Stimulated activated CD4-positive, alpha-beta T cell treated with anti-CD3 and anti-CD28 coated beads, Interleukin-12 subunit alpha, Interleukin-12 subunit beta, amount 100 ng/mL, for 24 hours (primary cell): ENCODE measurements at places on chromosomes 5 and 9.
A peak's percentile ranks its signal among the peaks of the same experiment; 100 is the strongest.

- DNase-seq: no peak
Measured at GRCh38 chr5:74576941-74577456, 63.5 kb downstream of the ENC1 start.

DNA sequence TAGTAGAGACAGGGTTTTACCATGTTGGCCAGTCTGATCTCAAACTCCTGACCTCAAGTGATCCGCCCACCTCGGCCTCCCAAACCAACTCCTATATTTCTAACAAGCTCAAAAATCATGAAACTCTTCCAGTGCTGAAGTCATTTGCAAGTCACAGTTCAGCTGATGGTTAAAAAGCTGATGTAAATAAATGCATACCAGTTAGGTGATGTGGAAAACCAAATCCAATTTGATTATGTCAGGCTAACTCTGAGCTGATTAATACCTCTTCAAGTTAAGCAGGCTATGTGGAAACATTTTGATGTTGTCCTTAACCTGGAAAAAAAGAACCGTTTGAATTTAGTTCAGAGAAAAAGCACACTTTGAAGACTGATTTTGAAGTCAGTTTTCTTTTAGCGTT, 51.0 kb downstream of the TMEM252 start:
- no peak for DNase-seq

DNA sequence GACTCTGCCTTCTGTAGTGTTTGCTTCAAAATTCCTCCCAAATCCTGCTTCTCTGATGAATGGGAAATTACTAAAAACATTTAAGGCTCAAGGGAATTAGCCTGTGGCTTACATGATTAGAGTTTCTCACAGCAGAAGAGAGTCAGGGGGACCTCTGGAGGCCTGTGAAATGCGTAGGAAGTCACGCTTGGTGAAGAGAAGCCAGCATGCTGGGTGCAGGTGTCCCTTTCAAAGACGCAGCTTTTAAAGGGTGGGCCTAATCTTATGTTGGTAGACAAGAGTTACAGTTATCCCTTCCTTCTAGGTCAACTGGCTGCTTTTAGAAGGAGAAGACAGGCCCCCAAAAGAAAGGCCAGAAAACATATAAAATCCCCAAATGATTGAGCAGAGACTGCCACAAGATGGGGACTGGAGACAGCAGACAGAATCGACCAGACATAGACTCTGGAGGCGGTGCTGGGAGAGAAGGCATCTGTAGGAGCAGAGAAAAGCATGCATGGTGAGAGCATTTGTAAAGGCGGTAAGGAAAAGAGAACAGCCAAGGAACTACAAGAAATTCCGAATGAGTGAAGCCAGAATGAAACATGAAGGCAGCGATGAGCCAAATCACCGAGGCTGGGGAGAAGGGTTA, 42.3 kb downstream of the B4GALT1 start:
- DNase-seq: no peak

GRCh38 chr5:156421798-156422197, 94.8 kb downstream of the SGCD start:
- DNase-seq: no peak

DNA sequence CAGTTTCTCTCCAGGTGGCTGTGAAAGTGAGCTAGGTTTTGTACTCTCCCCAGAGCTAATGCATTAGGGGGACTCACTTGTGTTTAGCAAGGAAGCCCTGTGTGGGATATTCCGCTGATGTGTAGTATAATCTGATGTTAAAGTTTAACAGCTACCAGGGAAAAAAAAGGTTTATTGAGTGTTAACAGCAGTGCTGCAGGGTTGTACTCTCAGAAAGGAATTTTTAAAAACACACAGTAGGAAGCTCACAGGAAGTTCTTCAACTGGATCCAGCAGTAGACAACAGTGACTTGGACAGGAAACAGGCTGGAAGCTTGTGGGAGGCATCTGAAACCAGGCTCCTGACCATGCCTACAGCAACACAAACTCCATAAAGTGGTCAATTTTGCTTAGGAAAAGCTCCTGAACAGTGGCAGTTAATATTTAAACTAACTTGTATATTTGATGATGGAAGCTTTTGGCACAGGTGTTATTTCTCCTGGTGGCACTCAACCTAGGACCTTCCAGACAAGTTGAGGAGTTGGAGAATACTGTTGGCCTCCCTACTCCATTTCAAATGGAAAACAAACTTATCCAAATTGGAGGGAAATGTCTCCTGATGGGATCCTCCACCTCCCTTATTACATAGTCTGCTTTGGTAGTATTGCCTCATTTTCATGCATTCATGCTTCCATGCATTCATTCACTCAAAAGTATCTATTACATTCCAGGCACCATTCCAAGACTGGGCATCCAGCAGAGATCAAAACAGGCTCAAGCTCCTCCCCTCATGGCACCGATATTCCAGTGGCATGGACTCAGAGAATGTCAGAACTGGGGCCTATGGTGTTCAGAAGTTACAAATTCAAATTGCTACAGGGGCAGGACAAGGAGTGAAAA, 54.7 kb downstream of the FOXD1 start:
- no peak for DNase-seq

GRCh38 chr9:137082925-137083290, 3.9 kb upstream of the MAN1B1 start:
- DNase-seq: no peak

GRCh38 chr5:141121563-141121962, at the start of gene PCDHB4:
Gene PCDHB4 (plus strand): TSS chr5:141121818. CDS start chr5:141121999, 181 bp downstream.
- no peak for DNase-seq

GRCh38 chr9:135343837-135344522, 135.6 kb upstream of the PPP1R26 start:
- peak; percentile 17 for DNase-seq

DNA sequence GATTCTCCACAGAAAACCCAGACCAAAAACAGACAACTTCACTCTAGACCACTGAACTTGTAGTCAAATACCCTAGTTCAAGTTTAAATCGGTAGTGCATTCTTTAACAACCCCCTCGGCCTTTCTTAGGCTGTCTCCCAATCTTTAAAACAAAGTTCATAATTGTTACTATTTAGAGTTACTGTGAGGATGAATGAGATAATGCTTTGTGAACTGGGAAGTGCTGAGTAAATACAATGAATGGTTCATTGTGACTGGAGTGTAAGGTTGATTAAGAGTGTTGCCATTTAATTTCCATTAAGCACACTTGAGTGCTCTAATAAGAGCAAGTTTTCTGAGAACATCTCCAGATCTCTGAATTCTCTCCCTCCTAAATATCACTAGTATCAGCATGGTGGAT, 228.8 kb upstream of the PIK3R1 start:
- no peak for DNase-seq

DNA sequence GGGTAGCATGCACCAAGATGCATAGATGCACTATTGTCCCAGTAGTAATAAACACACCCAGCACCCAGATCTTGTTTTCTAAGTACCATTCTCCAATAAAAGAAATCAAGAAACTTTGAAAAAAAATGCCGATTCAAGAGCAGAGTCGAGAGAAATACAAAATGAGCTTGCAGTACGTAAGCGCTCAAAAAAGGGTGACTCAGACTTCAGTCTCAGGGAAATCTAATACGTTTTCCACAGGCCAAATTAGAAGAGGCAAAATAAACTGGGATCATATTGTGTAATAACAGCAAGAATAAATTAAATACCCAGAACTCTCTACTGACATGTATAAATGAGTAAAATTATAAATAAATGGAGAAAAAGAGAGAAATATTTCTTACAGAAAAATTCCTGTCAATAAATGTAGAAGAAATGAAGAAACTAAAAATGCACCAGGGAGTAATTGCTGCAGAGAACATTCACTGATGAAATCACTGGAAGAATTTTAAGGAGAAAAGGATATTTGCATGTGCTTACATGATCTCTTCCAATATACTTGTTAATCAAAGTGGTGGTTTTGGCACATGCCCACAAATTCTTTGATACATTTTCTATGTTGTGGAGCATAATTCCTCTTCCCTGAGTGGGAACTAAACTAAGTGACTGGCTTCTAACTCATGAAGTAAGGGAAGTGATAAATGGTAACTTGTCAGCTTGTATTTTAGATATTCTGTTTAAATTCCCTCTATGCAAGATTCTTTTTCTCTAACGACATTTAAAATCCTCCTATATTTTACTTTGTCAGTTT, 567.6 kb upstream of the ADAMTS16 start:
- no peak for DNase-seq

- no peak for DNase-seq
Measured at GRCh38 chr9:6184749-6185645, 30.6 kb upstream of the IL33 start.

DNA sequence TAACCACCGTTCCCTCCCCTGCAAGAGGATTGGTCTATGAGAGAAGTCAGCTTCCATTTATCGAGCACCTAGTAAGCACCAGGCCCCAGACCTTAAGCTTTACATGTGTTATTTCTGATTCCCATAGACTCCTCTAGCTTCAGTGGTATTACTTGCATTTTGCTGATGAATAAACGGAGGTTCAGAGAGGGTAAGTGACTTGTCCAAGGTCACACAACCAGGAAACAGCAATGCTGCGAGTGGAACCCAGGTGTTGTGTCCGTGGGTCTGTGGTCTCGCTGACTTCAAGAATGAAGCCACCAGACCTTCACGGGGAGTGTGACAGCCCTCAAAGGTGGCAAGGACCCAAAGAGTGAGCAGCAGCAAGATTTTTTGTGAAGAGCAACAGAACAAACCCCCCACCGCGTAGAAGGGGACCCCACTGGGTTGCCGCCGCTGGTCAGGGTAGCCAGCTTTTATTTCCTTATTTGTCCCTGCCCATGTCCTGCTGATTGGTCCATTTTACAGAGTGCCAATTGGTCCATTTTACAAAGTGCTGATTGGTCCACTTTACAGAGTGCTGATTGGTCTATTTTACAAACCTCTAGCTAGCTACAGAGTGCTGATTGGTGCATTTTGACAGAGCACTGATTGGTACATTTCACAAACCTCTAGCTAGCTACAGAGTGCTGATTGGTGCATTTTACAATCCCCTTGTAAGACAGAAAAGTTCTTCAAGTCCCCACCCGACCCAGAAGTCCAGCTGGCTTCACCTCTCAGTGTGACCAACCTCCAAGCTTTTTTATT, 29.1 kb upstream of the KCNIP1 start:
- no peak for DNase-seq

DNA sequence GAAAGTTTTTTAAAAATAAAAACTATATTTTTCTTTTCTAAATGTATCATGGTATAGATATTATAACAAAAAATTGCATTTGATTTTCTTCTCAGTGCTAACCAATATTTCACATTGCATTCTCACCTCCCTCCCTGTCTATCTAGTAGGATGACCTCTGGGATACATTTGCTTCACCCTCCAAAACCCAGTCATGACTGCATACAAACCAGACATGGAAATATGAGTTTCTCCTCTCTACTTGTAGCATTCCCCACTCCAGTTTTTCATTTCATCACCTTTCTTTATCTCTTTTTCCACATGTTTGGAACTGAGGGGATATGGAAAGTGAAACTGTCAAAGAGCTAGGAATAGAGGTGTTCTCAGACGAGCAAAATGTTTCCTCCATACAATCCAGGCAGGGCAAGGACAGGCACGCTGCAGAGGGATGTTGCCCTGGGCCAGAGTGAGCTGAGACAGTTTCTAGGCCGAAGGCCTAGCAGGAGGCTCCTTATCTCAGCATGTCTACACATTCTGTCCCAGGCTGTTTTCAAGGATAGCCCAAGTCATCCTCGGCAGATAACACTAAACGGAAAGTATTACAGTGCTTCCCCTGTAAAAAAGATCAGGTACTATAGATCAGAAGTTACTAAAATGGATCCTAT, 46.7 kb downstream of the MEF2C start:
- no peak for DNase-seq

DNA sequence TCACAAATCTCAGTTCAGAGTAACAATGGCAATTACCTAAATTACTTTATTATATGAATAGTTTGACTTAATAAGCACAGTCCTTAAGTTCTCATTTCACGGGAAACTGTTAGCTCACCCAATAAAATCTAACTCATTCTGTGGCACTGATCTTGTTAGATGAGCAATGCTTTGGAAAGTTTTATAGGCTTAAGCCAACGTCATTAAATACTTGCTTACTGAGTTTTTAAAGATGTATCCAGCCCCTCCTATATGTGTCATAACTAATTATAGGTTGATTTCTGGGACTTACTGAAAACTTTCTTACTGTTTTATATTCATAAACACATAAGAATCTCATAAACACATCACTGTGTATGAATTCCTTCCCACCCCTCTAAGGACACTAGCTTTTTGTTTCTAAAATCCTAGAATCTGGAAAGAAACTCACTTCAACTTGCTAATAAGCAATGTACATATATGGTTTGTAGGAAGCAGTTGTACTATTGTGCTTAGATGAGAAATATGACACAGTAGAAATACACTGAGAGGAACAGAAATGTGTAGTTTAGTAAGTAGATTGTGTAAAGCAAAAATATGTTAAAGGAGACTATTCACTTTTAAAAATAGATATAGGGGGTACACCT, 14.1 kb upstream of the MARCOL start:
- DNase-seq: no peak

GRCh38 chr5:91277093-91277626, 106.0 kb downstream of the ARRDC3 start:
- DNase-seq: no peak

- no peak for DNase-seq
Measured at GRCh38 chr5:14588145-14588544, 6.6 kb downstream of the OTULINL start.

DNA sequence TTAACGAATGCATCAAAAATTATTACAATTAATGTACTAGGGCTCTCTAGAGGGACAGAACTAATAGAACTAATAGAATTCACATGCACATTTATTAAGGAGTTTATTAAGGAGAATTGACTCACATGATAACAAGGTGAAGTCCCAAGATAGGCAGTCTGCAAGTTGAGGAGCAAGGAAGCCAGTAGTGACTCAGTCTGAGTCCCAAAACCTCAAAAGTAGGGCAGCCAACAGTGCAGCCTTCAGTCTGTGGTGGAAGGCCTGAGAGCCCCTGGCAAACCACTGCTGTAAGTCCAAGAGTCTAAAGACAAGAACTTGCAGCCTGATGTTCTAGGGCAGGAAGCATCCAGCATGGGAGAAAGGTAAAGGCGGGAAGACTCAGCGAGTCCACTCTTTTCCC, 633.8 kb downstream of the SEMA5A start:
- DNase-seq: no peak

DNA sequence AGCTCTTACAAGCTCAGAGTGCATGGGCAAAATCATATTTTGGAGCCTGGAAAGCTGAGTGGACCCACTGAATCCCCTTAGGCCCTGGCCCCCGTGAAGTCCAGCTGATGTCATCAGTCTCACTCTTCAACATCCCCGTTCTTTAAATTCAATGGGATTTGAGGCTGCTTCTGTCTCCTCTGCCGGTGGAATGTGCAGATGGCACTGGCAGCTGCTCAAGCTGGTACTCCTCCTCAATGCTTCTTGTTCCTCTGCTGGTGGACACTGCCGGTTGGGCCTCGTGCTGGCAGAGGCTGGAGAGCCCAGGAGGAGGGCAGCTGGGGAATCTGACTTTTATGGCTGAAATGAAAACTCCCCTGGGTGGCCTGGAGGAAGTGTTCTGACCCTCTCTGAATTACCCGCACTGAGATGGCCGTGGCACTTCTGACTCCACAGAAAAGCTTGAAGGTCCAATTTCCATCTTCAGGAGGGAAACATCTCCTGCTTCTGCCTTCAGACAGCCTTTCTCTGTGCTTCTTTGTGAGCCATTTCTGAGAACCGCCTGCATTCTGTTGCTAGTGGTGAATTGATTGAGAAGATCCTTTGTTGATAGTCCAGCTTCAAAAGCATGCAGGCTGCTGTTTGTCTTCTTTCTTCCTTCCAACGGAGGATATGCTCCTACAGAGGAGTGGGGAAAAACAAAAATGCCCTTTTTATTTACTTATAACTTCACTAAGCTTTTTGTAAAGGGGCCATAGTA, 298.9 kb downstream of the TMEM38B start:
- DNase-seq: no peak

- DNase-seq: no peak
Measured at GRCh38 chr9:12230708-12231107, 462.5 kb upstream of the TYRP1 start.
